ENCODE measurements at places on chromosomes 16 and 17.

GRCh38 chr17:51434434-51435170 is 174.3 kb downstream of the UTP18 start:
- no peak for DNase-seq

DNA sequence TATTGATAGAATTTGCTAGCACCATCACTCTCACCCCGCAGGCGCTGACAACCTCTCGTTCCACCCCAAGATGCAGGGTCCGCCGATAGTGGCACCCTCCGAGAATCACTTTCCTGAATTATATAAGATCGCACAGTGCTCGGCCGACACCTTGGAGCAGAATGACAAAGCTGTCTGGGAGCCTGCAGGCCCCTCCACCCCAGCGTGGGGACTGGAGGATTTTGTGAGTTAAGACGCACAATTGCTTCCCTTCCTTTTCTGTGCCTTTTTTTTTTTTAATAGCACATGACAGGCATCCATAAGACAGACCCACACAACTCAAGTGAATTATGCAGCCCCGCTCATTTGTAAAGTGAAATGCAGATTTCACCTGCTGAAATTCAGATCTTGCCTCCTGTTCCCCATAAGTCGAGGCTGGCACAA is 155.3 kb downstream of the C16orf78 start:
- DNase-seq = no peak

GRCh38 chr17:72185564-72185963 is 64.7 kb downstream of the SOX9 start:
- DNase-seq = no peak

DNA sequence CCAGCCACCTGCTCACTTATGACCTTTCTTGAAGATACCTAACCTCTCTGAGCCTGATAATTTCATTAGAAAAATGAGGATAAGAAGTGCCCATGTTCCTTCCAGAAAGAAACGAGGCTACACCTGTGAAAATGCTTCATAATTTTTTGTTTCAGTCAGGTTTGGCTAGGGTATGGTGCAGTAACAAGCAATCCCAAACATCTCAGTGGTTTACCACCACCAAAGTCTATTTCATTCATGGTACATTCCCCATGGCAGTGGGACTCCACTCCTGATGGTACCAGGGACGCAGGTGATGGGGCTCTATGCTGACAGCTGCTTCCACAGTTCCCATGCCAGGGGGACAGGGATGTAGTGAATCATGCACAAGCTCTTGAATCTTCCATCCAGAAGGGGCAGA is 147.6 kb upstream of the CES5A start:
- DNase-seq = no peak

- DNase-seq = no peak
These were observed 77.4 kb downstream of the SKAP1 start for GRCh38 chr17:48352630-48353029.

- peak; percentile 37 for DNase-seq
These were observed 3.5 kb upstream of the SNX29 start for GRCh38 chr16:11973070-11973469.

GRCh38 chr17:57317079-57317478 is 60.8 kb downstream of the MSI2 start:
- no peak for DNase-seq

Measured in ELF-1 (cell line).